ENCODE measurements at places on chromosomes 6 and 20.

DNA sequence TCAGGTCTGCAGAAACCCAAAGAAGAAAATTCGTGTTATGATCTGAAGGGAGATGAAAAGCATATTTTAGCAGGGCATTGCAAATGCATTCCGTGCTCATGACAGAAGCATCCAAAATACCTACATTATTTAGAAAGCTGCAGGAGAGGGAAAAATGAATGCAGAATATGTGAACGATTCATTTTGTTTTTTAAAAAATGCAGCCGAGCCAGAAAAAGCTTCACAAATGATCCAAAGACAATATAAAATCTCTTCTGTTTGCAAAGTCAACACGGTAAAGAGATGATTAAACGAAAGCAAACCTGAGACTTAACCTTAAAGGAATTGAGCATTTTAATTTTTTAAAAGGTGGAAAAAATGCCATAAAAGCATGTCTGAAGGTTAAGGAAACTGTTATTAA lies 136.1 kb upstream of the SULF2 start:
- no peak for DNase-seq

DNA sequence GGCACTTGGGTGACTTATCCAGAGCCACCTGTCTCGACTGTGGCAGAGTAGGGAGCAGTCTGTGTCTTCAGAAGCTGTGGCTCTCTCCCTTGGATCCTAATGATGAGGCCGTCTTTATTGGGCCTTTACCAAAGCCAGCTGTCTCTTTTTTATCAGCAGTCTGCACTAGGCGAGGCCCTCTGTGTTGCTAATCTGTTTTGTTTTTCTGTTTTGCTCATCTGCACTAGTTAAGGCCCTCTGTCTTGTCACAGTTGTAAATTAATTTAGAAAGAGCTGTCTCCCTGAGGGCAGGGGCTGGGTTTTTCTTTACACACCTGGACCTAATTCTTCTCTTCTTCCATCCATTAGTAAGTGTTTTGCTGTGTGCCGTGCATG lies 45.0 kb downstream of the CDS2 start:
- no peak for DNase-seq

DNA sequence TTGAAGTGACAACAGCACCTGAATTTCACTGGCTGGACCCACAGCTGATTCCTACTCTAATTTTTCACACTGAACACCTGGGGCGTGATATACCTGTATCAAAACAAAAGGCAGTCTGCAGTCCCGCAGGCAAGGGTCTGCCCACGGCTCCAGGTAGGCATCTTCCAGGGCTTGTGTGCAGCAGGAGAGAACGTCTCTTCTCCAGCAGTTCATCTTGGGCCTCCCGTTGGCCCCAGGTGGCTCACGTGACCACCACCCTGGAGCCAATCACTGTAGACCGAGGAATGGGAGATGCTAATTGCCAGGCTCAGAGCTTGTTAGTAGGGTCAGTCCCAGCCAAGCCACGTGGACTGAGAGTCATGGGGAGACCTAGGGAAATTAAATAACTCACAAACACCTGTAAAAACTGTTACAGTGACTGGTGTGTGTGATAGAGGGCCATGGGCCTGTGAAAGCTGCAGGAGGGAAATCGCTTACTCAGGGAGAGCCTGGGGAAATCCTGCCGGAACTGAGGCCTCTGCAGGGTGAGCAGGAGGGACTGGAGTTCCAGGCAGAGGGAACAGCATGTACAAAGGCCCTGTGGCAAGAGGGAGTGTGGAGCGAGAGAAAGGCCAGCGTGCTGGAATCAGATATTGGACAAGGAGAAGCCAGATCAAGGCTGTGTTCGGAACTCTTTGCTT lies 83.4 kb downstream of the EYA2 start:
- no peak for DNase-seq

DNA sequence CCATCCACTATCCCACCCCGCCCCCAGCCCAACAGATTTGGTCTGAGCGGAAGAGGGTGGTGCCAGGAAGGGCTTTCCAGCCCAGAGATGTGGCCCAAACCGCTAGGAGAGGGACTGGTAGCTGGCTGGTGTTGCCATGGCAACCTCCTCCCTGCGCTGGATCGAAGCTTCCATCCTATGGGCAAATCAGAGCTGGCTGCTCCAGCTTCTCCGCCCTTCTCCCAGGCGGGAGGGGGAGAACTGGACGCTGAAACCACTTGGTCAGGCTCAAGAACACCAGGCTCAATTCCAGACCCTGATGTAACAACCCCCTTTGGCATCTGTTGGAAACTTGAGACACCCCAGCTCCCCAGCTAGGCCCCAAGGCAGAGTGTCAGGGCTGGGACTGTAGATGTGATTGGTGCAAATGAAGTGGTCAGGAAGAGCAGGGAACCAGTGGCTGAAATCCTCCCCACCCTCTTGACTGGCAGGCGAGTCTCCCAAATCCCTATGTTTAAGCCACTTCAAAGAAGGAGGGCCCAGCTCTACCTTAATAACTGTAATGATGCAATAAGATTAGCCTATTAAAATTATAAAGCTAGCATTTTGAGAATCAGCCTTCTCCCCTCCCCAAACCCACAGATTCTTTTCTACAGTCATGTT lies 4.2 kb downstream of the RIMS4 start:
- DNase-seq, result no peak

GRCh38 chr6:13398421-13398994 lies 70.2 kb upstream of the TBC1D7 start:
- no peak for DNase-seq

DNA sequence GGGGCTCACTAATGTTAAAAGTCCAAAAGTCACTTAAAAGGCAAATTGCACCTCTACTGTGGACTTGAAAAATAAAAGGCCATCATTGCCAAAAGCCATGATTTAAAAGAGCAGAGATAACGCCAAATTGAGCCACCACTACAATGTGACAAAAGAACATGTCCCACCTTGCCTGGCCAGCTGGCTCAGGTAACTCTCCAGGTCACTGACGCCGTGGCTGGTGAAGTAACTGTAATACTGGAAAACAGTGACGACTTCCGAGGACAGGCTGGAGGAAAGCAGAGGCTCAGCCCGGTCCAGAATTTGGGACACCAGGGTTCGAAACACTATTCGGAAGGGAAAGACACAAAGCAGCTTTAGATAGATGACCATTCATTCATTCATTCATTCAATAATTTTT lies 29.3 kb upstream of the ARMH2 start:
- DNase-seq, result no peak
